Left forelimb (tissue), 1 donor: ENCODE measurements at places on chromosomes 16 and 17.

- no peak for DNase-seq
Observed at GRCh38 chr16:87765473-87765775, 362 bp downstream of the KLHDC4 start.

GRCh38 chr17:63480826-63481487 is 4.1 kb downstream of the ACE start:
- no peak for DNase-seq

- DNase-seq, result no peak
Observed at GRCh38 chr16:5062051-5062450, 3.7 kb downstream of the C16orf89 start.

DNA sequence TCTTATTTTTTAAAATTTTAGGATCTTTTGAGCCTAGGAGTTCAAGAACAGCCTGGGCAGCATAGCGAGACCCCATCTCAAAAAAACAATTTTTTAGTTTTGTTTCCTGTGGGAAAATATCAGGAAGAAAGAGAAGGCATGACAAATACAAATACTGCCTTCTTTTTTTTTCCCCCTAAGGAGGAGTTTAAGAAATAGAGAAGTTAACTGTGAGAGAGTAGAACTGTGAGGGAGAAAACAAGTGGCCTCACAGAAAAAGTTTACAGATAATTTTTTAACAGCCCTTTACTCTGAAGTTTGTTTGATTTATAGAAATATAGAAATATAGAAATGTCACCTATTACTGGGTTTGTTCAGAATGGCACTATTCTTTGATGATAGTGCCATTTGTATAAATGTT is 21.1 kb downstream of the TTYH2 start:
- no peak for DNase-seq

- DNase-seq, result no peak
Observed at GRCh38 chr17:77768248-77768852, 190.2 kb upstream of the TNRC6C start.

GRCh38 chr16:11114366-11115164 is 141.4 kb downstream of the SOCS1 start:
- DNase-seq, result no peak

DNA sequence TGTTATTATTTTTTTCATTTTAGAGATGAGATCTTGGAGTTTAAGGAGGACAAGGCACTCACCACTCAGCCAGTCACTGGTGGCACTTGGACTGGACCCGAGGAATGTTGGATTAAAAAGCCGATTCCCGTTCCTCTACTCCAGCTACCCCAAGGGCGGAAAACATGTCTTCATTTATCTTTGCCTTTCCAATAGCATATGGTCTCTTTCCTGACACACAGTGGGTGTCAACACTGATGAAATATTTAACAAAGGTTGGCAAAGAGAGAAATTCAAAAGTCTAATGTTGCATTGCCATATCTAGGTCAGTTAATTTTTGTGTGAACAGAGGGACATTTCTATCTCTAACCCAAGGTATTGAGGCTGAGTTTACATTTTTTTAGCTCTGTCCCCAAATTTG is 459.7 kb downstream of the RBFOX1 start:
- no peak for DNase-seq

- no peak for DNase-seq
Observed at GRCh38 chr17:4735876-4736651, 3.6 kb upstream of the ZMYND15 start.

DNA sequence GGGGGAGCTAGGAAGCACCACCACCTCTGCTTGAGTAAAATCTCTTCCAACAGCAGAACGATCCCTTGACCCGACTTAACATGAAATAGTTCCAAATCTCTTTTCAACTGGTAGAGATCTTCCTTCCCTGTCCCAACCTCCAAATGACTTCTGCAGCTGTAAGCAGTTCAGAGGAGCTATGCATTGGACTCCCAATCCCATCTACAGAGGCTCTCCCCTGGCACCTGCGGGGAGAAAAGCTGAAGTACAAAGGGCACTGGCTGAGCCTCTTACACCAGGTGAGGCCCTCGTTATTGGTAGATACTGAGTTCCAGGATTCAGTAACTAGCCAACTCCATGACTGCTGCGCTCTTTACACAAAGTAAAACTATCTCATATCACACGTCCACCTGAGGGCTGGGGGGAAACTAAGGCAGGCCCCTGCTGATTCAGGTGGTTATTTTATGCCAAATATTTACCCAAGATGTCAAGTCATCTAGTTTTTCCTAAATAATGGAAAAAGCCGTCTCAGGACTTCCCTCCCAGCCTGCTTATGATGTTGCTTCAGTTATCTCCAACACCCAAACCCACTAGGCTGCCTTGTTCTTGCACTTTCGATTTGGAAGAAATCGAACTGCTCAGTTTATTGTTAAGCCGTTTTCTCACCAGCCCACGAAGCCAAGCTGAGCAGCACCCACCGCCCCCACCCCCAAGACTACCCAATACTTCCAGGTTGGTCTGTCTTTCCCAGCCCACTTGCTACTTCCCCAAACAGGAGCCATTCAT is 3.2 kb downstream of the ACTG1 start:
- DNase-seq, result no peak

GRCh38 chr17:4796552-4796920 is 572 bp downstream of the PSMB6 start:
- DNase-seq, result no peak

GRCh38 chr17:52297230-52298010 is 138.9 kb upstream of the CA10 start:
- no peak for DNase-seq

- no peak for DNase-seq
Observed at GRCh38 chr17:77769215-77769614, 189.3 kb upstream of the TNRC6C start.

DNA sequence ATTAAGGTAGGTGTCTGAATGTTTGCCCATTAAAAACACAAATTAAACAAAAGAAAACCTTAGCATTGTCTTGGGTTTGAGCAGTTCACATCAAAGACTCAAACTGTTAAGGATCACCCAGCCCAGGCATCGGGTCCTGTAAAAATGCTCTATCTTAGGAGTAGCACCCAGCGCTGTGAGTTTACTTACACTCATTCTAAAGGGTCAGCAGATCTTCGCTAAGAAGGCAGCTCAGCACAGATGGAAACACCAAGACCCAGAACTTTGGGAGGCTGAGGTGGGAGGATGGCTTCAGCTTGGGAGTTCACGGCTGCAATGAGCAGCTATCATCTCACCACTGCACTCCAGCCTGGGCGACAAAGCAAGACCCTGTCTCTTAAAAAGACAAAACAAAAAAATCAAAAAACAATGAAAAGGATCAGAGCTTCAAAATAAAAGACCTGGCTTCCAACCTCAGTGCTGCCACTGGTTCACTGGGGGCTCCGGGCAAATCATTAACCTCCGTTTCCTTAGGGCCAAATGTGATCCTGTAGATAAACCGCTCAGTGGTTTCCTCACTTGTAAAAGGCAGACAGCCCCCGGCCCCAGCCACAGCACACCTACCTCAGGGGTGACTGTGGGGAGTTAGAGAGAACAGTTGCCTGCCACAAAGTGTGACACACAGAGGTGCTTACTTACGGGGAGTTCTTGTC is 11.1 kb downstream of the COG1 start:
- DNase-seq, result no peak

- no peak for DNase-seq
Observed at GRCh38 chr17:49343273-49343672, 18.8 kb downstream of the ZNF652 start.

- DNase-seq, result no peak
Observed at GRCh38 chr16:62157544-62157943, 121.3 kb upstream of the CDH8 start.

- DNase-seq, result no peak
Observed at GRCh38 chr16:26214581-26215174, 522.9 kb downstream of the HS3ST4 start.

DNA sequence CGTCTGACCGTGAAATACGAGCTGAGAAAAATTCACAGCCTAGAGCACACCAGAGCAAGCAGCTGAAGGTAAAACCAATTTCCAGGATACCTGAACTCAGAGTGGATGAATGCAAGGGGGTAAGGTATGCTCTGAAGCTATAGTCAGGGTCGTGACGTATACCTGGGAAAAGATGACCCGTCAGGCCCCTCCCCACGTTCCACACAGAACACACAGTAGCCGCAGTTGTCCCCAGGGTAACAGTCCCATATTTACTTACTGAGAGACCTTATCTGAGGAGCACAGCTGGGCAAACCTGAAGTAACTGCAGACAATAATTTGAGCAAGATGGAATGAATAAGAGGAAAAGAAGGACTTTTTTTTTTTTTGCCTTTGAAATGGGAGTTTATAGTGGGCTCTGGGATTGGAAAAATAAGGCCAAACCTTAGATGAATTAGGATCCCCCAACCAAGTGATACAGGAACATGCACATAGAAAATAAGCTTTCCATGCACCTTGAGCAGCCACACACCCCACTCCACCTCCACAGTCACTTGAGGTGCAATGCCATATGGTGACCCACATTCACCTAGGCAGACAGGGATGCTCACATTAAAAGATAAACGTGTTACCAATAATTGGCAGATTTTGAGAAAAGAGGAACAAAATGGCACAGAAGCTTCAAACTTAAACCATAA is 38.0 kb downstream of the ABCA6 start:
- DNase-seq, result no peak

GRCh38 chr17:4204190-4204589 is 59.6 kb downstream of the ANKFY1 start:
- DNase-seq, result no peak

DNA sequence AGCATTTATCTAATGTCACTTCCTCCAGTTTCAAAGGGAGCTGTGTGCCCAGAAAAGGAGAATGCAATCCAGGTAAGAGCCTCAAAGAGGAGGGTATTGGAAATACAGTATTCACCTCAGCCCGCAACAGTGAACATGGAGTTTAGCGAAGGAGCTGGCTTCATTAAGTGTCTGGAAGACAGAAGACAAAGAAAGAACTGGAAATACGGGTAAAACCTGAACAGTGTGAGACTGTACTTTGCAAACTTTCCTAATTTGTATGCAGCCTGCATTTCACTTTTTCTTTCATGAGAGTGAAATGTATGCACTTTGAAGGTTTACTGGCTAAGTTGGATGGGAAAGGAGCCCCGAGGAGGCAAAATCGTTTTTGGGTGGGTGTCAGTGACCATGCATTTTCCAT is 478.4 kb downstream of the HS3ST3B1 start:
- no peak for DNase-seq

DNA sequence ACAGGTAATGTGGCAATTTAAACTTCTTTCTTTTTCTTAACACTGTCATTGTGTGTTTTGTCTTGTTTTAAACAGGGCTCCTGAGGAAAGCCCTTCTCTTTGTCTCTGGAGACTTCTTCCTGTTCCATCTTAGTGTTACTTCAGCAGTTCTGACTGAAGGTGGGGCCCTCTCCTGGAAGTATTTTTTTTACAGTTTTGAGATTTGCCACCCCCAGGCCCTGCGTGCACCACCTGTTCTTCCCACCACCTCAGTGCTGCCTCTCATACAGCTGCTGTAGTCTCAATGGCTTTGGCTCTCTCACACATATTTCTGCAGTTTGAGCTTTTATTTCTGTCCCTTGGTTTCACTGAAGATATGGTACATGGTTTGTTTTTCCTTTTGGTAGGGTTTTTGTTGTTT is 52.5 kb upstream of the ALDH3A1 start:
- DNase-seq, result no peak

GRCh38 chr17:54608634-54609155 is 292.0 kb upstream of the TOM1L1 start:
- no peak for DNase-seq

DNA sequence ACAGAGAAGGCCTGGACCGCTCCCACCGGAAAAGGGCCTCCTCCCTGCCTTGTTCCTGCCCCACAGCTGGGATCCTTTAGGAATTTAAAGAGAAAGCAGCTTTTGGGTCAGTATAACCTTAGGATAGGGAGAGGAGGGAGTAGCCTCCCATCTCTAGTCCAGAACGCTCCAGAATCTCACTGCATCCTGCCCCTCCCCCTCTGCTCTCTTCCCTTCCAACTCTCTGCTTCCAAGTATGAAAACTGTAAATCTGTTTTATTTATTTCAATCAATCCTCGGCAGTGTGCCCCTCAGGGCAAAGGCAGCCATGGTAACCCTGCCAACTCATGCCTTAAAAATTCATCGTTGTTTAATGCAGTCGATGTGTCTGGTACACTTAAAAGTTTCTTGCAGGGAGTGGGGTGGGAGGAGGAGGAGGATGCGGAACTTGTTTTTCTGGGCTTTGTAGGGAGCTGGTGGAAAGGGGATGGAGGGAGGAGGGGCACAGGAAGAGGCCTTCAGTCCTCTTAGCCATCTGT is 21.2 kb upstream of the MTSS2 start:
- no peak for DNase-seq

DNA sequence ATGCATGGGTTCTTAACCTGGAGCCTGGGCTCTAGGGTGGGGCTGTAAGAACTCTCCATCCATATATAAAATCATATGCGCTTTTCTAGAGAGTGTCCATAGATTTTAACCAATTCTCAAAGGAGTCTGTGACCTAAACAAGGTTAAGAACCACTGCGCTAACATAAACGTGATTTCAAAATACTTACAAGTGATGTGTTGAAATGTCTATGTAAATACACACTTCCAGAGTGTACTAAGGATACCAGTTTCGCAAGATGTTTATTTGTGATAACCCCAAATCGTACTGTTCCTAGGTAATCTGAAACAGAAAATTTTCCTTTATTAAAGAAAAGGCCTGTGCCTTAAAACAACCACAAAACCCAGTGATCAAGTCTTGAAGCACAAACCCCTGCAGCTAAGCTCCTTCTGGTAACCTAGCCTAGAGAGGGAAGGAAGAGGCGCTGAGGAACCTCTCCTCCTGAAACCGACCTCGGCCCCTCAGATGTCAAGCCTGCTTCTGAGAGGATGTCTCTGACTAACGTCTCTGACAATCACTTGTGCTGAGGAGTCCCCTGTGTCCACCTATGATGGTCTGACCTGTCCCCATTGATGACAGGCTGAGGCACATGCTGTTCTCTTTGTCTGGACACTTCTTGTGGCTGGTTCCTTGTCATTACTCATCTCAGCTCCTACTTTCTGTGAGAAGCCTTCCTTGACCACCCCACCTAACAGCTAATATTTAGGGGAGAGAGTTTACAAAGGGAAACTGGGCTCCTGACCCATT is 32.2 kb downstream of the SNN start:
- DNase-seq, result no peak

DNA sequence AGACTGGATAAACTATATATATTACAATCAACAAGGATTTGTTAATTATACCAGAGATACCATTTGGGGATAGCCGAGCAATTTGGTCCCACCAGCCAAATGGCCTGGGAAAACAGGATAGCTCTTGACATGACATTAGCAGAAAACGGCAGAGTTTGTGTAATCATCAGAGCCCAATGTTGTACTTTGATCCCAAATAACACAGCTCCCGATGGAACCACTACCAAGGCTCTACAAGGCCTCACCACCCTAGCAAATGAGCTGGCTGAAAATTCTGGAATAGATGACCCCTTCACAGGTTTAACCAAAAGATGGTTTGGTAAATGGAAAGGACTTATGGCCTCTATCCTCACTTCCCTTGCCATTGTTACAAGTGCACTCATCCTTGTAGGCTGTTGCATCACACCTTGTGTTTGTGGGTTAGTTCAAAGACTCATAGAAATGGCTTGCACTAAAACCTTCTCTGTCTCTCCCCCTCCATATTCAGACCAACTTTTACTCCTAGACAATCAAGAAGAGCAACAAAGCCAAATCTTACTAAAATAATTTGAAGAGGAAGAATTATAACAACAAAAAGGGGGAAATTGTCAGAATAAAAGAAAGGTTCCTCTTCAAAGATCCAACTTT is 9.5 kb downstream of the TXNL4B start:
- DNase-seq, result no peak
